Stimulated activated CD4-positive, alpha-beta T cell treated with anti-CD3 and anti-CD28 coated beads, Interleukin-2, amount 100 ng/mL, for 24 hours (primary cell): ENCODE measurements at places on chromosomes 1 and 21.

DNA sequence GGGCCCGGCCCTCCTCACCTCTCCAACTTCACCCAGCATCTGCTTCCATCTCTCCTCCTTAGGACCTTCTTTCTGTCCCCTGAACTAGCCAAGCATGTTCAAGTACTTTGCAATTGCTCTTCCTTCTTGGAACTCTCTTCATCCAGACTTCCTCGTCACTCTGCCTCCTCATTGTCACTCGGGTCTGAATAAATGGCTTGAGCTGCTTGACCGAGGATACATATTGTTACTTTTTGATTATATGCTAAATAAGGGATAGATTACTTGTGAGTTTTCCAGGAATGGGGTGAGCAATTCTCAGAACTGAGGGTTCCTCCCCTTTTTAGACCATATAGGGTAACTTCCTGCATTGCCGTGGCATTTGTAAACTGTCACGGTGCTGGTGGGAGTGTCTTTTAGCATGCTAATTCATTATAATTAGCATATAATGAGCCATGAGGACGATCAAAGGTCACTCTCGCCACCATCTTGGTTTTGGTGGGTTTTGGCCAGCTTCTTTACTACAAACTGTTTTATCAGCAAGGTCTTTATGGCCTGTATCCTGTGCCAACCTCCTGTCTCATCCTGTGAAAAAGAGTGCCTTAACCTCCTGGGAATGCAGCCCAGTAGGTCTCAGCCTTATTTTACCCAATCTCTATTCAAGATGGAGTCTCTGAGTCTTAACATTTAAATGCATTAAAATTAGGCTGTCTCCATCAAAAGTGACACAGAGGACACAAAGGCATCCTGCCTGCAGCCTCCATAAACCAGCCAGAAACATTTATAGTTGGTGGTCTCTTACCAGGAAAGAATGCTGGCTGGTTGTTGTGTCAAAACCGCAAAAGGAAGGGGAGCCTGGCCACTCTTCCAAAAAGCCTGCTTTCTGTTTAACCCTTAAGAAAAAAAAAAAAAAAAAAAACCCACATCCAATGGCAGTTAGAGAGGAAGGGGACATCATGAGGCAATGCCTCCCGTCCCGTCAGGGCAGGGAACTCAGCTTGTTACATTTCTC is 179.3 kb downstream of the KAZN start:
- DNase-seq: no peak

DNA sequence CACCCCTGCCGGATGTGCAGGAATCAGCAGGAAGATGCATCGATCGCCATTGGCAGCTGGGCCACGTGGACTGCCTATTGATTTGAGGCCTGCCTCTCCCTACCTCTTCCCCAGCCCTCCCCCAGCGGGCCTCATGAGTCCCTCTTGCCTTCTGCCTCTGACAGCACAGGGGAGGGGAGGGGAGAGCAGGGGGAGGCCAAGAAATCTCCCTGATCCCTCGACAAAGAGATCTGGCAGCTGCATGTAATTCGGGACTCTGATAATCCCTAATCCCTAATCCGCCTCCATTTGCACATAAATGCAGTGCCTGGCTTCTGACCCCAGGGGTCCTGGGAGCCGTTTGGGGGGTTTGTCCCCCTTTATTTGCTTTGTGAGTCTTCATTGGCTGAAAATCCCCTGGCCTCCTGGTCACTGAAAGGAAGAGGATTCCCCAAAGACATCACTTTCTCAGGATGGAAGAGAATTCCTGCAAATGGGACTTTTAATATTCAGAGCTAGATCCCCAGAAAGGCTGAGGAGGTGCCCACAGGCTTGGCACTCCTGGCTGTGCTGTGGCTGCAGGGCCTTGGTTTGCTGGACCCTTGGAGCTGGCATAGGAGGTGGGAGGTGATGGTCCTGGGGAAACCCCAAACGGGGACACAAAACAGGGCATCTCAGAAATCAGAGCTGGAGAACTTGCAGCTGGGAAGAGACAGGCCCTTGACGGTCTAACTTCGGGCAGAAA is 239.4 kb upstream of the POU3F1 start:
- DNase-seq: no peak

- DNase-seq: no peak
Measured at GRCh38 chr1:148160048-148160342, 7.9 kb upstream of the NBPF11 start.

DNA sequence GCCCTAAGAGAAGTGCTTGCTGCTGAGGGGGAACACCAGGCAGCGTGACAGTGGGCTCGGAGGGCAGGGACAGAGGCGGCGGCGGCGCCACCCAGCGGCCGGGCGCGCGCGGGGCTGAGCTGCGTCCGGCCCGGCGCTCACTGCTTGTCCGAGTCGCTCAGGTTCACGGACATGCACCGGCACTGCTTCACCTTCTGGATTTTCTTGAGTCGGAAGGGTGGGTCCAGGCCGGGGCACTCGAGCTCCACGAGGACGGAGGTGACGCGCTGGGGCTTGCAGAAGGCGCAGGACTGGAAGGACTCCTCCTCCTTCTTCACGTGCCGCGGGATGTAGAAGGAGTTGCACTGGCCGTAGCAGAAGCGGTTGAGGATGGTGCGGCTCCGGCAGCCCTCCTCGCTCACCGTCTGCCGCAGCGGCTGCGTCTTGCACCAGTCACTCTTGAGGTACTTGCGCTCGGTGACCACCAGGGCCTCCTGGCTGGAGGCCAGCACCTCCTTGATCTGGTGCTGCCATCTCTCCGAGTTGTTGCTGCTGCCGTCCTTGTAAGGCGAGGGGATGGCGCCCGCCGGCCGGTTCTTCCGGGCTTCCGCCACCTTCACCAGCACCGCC is 119.0 kb downstream of the GREM2 start:
- no peak for DNase-seq

GRCh38 chr1:217311766-217312165 is 319.1 kb downstream of the GPATCH2 start:
- DNase-seq: no peak

DNA sequence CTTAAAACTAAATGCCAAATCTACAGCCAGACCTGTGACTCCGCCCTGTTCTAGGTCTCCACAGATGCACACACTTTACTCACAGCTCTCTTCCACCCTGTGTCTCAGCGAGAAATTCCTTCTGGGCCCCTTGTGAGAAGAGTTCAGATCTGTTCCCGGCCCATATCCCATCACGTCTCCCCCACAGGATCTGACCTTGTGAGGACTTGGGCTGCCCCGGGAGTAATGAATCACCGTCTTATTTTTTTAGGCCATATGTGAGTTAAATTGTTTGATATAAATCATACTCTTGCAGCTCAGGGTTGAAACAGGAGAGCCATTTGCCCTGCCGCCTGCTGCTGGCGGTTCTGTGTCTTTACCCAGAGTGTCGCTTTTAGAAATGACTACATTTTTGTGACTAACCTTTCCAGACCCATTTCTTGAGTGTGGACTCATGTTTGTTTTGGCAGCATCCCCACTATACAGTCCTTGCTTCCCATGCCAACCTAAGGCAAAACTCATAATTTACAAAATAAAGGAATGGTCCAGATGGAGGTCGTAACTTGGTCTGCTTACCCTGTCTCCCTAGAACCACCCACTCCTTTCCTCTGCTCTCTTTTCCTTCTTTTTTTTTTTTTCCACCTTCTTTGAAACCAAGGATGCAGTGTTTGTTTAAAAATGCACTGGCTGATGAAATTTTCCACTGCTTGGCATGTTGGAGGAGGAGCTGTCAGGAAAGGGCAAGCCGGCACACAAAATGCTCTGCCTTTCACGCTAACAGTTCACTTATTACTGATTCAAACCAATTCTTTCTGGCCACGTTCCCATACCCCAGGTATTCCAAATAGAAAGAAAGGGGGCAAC is 98.0 kb upstream of the C1orf105 start:
- DNase-seq: no peak

DNA sequence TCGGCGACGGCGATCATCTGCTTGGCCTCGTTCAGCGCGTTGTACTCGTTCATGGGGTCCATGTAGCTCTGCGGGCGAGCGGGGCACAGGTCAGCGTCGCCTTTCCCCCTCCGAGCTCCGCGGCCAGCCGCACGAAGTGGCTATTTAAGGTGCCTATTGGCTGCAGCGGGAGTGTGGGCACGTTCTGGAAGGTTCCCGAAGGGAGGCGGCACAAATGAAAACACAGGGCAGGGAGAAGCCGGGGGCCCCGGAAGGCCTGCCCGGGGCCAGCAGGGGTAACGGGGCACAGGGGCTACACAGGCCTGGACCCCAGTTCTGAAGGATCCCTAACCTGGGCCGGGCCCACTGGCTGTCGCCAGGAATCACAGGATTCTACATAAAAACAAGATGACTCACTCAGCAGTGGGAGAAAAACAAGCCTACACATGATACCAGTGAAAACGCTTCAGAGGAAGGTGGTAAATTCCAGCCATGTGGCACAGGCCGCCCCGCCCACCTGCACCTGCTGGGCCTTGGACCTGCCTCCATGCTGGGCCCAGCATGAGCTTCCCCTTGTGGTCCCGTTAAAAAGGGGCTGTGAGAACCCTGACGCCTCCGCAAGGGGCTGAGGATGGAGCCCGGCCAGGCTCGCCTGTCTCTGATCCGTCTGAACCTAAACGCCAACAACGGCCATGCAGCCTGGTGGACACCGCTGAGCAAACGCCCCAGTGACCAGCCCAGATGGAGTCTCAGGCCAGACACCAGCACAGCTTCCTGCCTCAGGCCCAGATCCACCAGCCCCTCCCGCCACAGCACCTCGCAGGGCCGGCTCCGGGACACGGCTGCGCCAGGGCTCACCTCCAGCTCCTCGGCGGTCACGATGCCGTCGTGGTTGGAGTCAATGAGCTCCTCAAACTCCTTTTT is 3.9 kb upstream of the TNFRSF4 start:
- peak; percentile 71 for DNase-seq

DNA sequence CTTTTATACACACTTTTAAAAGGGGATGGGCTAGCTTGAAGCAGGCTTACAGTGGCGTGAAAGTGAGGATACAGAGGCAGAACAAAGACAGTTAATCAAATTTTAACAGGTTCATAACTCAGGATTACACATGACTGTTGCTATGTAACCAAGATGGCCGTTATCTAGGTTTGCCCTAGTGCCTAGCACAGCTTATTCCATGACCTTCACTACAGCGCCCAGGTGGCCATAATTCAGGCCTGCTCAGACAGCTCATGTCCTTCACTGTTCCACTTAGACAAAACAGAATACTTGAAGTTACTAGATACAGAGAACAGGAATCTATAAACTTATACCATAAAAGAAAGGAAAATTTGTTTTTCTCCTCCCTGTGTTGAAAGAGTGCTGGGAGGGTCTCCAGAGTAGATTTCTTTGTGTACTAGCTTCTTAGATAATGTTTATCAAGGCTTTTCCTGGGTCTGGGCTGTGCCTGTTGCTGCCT is 6.2 kb upstream of the SPRR2F start:
- no peak for DNase-seq

DNA sequence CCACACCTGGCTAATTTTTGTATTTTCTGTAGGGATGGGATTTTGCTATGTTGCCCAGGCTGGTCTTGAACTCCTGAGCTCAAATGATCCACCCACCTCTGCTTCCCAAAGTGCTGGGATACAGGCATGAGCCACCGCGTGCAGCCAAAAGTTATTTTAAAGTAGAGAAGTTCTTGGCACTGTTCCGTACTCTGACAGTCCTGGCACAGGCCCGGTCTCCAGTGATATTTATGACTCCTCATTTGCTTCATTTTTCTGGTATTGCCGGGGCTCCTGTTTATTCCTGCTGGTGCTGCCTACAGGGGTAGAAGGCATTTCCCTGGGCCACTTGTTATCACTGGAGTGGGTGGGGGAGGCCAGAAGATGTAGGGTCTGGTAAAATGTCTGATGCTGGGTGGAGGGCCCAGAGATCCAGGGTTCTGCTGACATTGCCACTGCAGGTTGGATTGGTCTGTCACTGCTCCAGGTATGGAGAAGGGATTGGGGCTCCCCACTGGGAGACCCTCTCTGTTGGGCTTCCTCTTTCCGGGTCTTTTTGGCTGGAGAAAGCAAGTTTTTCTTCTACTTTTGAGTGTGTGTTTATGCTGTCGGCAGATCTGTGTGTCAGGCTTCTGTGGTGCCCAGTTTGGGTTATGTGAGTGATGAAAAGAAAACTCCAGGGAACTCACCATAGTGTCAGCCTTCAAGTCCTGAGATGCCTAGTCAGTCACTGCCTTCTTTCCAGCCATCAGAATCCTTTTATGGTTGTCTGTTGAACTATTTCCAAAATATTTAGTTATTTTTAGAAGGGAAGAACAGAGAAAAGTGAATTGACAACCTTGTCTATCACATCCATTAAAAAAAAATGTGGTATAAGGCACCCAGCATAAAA is 4.5 kb downstream of the MROH7 start:
- no peak for DNase-seq

- DNase-seq: no peak
Measured at GRCh38 chr1:224637936-224638335, 21.8 kb downstream of the CNIH3 start.

- no peak for DNase-seq
Measured at GRCh38 chr1:247740721-247741120, 2.3 kb downstream of the OR14K1 start.

DNA sequence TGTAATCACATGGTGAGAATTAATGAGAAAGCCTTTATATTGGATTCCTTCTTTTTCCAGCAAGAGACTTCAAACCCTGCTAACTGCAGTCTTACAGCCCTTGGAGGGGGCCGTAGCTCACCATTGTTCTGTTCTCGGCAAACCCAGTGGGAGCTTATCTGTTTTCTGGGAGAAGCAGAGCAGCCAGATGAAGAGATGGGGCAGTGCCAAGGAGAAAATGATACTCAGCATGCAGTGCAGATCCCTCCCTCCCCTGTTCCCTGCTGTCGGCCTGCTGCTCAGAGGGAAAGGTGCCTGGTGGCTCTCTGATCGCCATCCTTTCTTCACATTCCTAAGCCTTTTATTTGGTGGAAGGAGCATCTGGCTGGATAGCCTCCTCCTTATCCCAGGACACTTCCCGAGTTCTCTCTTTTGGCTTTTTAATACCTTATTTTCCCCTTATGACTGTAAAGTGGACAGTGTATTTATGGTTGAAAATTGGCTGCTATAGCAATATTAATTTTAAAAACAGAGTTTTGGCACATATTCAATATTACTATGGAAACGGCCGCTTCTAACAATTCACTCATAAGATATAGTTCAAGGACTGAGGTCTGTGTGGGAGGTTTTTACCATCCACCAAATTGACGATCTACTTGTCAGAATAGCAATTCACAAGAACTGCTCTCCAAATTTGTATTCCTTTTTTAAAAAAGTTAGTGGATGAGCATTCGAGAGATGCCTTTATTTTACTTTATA is 203.4 kb downstream of the CRB1 start:
- DNase-seq: no peak

DNA sequence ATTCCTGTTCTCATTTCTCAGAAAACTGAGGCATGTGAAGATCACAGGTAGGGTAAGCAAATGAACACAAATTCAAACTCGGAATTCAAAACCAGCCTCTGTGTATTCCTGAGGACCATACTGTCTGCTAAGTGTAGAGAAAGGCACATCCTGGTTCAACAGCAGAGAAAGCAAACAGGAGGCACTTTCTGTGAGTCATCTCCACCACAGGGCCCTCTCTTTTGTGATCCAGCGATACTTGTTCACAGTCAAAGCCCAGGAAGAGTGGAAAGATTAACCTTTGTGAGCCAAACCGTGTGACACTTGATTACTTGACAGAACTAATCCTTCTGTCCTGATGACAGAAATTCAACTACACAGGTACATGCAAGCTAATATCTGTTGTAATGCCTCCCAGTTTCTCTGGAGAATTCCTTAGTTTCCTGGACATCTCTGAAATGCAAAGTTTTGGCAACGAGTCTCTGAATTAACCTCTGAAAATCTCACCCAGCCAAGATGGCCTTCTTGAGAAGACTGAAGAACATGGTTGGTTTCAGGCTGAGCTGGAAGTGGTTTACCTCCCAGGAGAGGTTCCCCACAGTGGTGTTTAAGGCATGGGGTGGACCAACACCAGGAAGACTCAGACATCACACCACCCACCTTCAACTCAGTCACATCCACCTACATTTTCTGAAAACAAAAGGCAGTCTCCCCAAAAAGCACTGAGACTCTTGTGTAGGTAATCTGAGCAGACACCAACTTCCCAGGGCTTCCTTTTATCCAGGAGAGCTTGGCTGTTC is 98.2 kb upstream of the ERG start:
- no peak for DNase-seq
